ENCODE measurements at places on chromosomes 5 and 9.

- no peak for DNase-seq
Observed at GRCh38 chr5:115351356-115352195, 55.1 kb upstream of the CCDC112 start.

GRCh38 chr5:180806351-180807011 is 3.9 kb upstream of the MGAT1 start:
- DNase-seq, result no peak

DNA sequence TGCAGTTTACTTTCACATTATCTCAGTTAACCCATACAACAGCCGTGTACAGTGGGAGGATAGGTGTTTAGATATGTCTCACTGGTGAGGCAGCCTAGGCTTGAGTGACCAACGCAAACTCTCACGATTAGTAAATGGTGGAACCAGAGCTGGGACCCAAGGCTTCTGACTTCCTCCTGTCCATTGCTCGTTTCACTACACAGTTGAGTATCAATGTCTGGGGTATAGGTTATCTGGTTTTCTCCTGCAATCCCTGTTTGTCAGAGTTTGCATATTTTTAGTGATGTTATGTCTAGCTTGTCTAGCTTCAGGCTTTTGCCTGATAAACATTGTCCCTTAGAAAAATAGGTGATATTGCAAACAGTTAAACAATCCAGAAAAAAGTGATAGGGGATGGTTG is 62.6 kb downstream of the NUP214 start:
- no peak for DNase-seq

DNA sequence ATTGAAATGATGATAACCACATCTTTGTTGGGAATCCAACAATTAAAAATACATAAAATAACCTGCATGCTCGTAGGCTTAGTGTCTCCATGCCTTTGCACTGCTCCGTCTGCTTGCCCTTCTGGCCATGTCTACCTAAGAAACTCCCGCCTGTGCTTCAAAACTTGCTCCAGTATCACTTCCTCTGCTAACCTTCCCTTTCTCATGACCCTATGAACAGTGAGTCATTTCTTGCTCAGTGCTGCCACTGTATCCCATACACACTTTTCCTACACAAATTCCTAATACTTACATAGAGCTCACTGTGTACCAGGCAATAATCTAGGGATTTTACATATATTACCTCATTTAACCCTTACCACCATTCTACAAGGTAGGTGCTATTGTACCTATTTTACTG is 33.5 kb downstream of the TMEM245 start:
- no peak for DNase-seq

- no peak for DNase-seq
Observed at GRCh38 chr5:132758451-132758850, 11.2 kb downstream of the CCNI2 start.

- DNase-seq, result no peak
Observed at GRCh38 chr5:137332296-137332695, 166.8 kb downstream of the SPOCK1 start.

- DNase-seq, result no peak
Observed at GRCh38 chr9:91818647-91819403, 131.2 kb downstream of the ROR2 start.

- no peak for DNase-seq
Observed at GRCh38 chr5:33936004-33936380, 194 bp upstream of the RXFP3 start.

DNA sequence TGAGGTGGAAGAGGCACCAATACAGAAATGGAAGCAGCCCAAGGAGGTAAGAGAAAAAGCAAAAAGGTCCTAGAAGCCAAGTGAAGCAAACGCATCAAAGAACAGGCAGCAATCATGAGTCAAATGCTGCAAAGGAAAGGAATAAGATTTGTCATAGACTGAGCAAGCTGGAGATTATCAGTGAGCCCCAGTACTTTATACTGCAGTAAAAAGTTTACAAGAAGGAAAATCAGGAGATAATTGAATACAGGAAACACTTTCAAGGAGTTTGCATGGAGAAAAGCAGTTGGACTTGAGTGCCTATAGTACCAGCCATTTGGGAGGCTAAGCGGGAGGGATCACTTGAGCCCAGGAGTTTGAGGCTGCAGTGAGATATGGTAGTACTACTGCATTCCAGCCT is 7.2 kb upstream of the HAVCR1 start:
- no peak for DNase-seq

- no peak for DNase-seq
Observed at GRCh38 chr5:125408448-125409233, 662.2 kb upstream of the ZNF608 start.

DNA sequence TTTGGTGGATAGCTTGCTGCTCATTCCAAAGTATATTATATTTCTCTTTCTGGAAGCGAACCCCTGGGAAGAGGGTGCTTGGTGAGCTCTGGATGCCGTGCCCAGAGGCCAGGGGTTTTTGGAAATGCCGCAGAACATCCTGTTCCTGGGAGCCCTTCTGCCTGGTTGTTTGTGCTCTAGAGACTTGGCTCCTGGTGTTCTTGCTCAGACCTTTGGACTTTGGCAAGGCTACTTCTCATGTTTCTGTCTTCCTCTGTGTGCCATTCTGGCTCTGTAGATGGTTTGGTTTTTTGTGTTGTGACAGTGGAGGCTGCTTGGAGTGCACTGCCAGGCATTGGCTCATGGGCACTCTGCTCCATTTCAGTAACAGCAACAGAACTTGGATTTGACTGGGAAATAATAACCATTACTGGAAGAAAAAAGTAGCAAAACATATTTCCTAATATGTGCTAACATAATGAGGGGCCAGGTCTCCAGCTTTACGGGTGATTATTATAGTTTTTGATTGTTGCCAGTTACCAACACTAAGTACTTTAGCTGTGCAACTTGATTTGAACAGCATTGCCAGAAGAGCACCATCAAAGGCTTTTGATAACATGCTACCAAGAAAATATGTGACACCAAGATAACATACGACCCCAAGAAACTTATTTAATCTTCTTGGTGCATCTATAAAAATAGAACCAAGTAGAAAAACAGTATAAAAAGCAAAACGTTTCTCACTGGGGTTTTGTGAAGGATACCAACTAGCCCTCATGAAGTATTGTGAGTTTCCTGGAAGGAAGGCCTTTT is 94.2 kb downstream of the PCSK1 start:
- DNase-seq, result no peak

- DNase-seq, result no peak
Observed at GRCh38 chr5:34550964-34551363, 105.2 kb upstream of the RAI14 start.

GRCh38 chr5:154267516-154267915 is 77.0 kb downstream of the GALNT10 start:
- no peak for DNase-seq

DNA sequence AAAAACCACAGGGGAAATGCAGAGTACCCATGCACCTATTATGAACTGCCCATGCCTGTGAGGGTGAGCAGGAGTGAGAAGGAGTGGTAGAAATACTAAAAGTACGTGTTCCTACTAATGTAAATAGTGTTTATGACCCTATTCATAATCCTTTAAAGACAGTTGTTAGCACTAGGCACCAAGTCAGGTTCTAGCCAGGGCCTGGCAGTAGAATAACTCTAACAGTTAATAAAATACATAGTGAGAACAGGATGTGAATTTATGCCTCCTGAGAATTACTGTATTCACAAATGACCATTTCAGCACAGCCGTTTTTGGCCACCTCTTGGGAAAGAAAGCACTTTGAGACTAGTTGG is 103.2 kb upstream of the TARS1 start:
- DNase-seq, result no peak

DNA sequence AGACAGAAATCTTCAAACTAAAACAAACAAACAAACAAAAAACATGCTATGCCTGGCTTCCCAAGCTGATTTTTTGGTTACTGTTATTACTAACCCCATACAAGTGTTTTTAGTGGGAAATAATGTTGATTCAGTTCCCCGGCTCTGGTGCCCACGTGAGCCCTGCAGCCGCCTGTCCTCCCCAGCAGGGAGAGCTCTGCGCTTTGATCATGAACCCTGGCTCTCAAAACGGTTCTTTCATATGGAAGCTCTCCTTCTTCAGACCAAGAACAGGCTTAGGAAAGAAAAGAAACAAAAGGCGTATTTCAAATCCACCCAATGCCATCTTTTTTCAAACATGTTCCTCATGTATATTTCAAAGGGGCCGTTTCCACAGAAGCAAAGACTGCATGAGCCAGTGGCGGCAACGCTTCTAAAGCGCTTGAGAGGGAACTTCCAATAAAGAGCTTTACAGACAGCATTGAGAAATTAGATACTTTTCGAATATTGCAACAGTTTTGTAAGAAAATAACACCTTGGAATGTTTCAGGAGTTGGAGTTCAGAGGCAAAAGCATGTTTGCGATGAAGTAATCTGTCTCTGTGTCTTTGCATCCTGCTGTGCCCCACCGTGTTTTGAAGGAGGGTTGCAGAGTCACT is 74.8 kb downstream of the ICE1 start:
- no peak for DNase-seq

DNA sequence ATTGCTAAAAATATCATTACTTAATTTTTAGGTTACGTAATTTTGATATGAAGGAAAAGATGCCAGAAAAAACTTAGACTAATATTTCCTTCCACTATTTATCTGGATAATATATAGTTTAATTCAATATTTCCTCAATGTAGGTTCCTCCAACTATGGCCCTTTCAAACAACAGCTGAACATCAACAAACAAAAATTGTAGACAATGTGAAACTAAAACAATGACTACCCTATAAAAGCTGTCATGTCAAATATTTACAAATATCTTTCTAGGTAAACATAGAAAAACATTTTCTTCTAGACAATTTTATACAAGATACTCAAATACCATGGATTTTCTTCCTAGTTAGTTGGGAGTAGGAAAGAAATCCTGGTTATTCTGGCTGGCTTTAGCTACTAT is 16.9 kb downstream of the ELOVL7 start:
- DNase-seq, result no peak

DNA sequence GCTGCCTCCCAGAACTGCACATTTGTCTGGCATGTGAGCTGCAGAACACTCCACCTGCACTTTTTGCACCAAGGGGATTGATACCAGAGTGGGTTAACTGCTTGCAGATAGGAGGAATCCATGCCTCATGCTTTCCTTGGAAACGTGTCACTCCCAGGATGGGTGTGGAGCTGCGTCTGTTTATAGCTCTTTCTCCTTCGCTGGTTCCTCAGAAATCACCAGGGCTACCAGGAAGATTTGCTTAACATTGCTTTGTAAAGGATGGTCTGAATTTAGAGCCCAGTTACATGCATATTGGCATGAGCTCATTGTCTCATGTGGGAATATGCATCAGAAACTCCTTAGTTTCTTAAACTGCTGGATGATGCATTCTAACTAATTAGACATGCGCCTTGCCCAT is 234.6 kb downstream of the GADD45G start:
- DNase-seq, result no peak

GRCh38 chr5:131947445-131947844 is 2.0 kb upstream of the MEIKIN start:
- no peak for DNase-seq

DNA sequence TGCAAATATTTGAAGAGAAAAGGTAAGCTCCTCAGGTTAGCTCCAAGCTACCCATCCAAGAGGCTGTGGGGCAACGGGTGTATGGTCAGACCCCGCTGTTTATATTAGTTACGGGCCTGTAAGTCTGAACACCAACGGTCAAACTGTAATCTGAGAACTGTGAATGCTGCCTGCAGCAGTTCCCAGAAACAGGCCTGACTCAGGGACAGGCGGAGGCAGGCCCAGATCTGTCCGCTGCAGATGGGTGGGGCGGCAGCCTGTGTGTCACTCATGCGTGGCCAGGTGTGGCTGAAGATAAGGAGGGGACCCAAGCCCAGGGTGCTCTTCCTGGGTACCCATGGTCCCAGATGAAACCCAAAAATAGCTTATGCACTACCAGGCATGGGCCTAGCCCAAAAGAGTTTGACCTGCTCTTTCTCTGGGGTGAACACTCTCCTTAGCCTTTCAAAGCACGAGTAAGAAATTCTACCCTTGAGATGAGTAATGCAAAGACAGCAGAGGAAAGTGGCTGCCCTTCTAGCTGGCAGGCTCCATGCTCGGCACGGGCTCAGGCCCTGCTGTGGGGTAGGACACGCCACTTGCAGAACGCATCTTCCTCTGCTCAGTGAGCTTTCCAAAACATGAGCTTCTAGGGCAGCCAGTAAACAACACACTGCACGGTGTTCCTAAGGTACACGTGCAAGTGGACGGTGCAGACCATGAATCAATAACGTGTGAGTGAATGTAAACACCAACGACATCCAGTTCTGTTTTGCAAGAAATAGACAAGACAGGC is 9.1 kb downstream of the UBAC1 start:
- DNase-seq, result no peak

DNA sequence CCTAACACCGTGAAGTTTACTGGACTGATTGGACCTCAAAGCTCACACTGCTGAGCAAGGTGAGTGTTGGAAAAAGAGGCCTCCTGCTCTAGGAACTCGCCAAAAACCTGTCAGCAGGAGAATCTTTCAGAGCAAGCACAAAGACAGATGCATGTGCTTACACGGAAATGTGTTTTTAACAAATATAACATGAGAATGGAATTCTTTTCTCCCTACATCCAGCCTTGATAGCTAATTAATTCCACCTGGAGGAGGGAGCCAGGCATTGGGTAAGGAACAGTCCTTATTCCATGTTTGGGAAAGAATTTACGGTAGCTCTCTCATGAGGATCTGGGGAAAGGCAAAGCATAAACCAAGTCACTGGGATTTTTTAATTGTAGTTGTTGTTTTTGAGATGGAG is 98.8 kb downstream of the KLF4 start:
- DNase-seq, result no peak

DNA sequence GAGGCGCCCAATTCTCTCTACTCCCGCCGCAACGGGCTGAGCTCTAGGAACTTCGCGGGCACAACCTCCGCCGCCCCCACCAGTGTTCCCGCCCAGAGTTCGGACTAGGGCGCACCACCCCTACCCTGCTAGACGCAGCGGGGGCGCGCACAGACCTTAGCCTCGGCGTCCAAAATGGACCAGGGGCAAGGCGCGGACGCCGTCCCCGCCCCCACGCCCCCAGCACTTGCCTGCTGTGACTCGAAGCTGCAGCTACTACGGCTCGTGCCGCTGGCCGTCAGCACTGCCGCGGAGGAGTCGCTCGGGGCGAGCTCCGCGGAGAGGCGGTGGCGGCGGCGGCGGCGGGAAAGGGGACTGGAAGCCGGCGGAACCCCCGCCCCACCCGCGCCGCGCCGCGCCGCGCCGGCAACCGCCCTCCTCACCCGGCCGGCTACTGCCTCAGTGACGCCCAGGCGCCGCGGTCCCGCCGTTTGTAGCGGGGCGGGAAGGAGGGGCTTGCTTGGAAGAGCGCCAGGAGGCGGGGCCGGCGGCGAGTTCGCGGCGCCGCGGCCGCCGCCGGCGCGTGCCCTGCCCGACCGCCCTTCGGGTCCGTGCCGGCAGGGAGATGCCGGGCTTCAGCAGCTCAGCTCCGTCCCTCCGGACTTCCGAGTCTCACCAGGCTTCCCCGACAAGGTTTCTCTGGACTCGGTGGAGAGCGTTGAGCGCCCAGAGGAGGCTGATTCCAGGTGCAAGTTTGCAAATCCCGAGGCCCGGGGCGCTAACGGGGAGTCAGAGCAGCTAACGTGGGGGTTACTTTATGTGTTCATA is 4.5 kb downstream of the ELAVL2 start:
- no peak for DNase-seq

- no peak for DNase-seq
Observed at GRCh38 chr5:160961761-160962160, 109.8 kb upstream of the ATP10B start.

- DNase-seq, result no peak
Observed at GRCh38 chr5:71907001-71907588, 188.0 kb downstream of the CARTPT start.
